SIG-M5 (cell line): ENCODE measurements at places on chromosomes 12 and 14.

- no peak for DNase-seq
These were observed 7.2 kb downstream of the MBIP start for GRCh38 chr14:36313206-36313605.

GRCh38 chr14:60111732-60112131 lies 20.0 kb downstream of the PCNX4 start:
- DNase-seq = no peak

- no peak for DNase-seq
These were observed 130.2 kb downstream of the GCH1 start for GRCh38 chr14:54772451-54772881.

DNA sequence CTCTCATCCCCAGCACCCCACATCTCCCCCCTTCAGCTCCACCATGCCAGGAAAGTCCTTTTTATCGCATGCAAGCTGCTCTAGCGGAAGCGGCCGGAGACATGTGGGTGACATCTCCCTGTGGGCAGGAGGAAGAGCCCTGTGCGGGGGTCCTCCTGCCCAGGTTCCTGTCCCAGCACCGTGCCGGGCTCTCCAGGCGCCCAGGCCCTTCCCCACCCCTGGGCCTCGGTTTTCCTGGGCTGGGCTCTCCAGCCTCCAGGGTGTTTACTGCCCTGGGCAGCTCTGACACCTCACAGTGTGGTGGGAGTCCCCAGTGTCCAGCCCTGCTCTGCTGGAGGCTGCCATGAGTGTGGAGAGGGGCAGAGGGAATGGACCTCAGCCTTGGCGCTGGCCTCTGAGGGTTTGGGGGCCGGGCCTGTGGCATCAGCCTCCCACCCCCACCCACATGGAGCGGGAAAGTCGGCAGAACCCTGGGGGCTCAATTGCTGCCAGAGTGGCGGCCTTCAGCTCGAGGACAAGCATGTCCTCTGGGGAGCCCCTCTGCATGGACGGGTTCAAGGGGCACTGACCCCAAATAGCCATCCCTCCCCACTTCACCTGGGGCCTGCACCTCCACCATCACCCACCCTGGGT lies 16.9 kb downstream of the ASPG start:
- no peak for DNase-seq

GRCh38 chr12:68264158-68264855 lies 10.9 kb upstream of the IL22 start:
- no peak for DNase-seq

GRCh38 chr12:69385038-69385437 lies 25.5 kb downstream of the YEATS4 start:
- no peak for DNase-seq

DNA sequence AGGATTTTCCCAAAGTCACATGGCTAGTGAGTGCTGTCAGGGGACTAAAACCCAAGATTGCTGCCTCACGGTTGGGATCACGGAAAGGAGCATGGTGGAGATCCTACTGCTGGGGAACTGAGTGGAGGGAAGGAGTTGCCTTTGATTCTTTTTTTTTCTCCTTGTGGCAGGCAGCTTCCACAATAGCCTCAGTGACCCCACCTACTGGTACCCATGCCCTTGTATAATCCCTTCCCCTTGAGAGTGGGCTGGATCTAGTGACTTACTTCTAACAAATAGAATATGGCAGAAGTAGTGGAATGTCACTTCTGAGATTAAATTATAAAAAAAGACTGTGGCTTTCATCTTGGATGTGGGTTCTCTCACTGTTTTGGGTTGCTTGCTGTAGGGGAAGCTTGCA lies 135.7 kb downstream of the DICER1 start:
- no peak for DNase-seq

GRCh38 chr14:40944521-40944920 lies 662.2 kb upstream of the LRFN5 start:
- no peak for DNase-seq

DNA sequence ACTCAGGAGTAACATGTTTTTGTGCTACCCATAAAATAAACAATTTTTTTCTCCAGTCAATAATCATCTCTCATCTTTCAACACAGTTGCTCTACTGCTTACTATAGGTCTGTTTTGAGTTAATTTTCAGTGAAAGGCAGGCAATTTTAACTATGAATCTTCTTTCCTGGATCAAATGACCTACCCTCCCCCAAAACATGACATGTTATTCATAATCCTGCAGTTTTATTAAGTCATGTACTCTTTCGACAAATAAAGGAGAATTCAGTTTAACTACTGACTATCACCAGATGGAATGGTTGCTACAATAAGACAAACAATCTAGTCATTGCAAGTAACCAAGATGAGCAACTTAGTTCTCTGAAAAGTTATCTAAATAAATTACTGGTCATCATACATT lies 106.0 kb upstream of the FAR2 start:
- DNase-seq = no peak

GRCh38 chr12:9032202-9032964 lies 43.0 kb downstream of the KLRG1 start:
- DNase-seq = no peak

DNA sequence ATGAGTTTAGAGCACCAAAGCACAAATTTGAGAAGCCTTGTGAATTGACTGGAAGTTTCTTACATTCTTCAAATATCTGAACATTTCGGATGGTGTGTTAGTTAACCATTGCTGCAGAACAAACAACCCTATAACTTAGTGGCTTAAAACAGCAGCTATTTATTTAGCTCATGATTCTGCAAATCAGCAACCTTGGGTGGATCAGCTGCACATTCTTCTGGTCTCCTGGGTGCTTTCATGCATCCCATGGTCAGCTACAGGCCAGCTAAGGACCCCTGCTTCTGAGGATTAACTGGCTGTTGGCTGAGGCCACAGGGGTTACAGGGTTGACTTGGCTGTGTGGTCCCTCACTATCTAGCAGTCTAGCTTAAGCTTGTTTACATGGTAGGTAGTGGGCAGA lies 114.0 kb upstream of the HIF1A start:
- DNase-seq = no peak

DNA sequence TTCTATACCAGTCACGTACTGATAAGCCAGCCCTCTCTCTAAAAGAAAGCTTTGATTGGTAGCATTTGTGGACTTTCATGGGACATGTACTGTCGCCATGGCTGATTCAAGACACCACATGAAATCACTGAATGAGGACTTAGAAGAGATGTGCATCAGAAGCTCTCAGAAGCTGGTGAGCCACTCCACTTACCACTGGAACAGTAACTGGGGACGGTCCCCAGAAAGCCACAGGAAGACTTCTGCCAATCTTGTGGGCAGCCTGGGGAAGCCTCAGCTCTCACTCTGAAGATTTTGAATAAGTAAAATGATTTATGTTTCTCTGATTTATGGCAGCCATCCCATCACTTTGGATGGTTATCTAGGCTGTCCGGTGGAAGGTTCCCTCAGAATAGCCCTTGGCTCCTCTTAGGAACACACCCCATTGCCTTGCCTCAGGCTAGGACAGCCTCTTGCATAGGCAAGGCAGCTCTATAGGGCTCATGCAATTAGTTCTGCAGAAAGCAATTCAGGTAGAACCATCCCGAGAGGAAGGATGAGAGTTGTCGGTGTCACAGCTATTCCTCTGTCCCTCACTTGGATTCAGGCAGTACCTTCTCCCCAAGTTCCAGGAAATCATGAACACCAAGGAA lies 9.8 kb downstream of the DHRS1 start:
- no peak for DNase-seq

GRCh38 chr14:75697386-75697785 lies 36.3 kb downstream of the TTLL5 start:
- DNase-seq = no peak

DNA sequence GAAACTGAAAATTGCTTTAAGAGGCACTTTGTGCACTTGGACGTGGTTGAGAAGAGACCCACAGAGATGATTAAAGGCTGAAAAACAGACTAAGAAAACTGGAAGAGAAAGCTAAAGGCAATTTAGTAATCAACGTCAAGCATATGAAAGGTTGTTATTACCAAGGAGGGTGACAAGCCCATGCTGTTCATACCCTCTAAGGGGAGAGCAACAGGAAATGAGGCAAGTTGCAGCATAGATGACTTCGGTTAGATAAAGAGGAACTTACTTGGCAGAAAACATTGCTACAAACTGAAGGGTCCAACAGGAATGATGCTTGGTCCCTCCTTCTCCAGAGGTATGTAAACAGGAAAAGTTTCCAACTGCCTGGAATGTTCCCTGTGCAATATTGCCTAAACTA lies 107.8 kb downstream of the DUSP6 start:
- DNase-seq = peak; percentile 74

- no peak for DNase-seq
These were observed 5.2 kb downstream of the SMIM41 start for GRCh38 chr12:52084491-52085231.

DNA sequence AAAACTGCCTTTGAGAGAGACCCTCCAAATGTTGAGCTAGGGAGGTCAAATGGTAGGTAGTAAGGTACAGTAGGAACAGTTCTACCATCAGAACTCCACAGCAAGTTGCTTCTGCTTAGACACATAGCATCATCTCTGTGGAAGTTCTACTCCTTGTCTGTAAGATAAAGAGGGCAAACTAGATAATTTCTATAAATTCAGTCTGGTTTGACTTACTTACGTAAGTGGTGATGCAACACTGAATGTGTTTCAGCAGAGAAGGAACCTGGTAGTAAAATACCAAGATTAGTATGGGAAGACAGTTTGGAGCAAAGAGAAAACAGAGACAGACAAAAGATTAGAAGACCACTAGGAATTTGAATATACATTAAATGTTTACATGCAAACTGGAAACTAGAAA lies 42.0 kb downstream of the KITLG start:
- DNase-seq = no peak

- DNase-seq = no peak
These were observed 43.6 kb upstream of the LHX5 start for GRCh38 chr12:113515082-113515856.

GRCh38 chr12:10406725-10407124 lies 2.8 kb downstream of the KLRC4 start:
- DNase-seq = peak; percentile 69

DNA sequence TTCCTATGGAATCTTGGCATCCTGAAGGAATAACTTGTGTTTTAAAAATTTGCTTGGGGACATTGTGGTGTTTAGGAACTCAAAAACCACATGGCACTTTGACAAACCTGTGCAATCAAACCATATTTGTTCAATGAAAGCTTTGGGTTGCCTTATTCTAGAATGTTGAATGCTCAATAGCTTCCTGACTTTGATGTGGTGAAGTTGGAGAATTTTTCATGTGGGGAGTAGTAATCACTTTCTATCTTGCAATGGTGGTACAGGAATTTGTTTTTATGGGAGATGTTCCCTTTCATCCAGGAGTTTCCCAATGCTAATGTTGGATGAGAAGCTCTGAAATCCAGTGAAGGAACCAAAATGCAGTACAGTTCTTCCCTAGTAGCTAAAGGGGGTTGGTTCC lies 42.2 kb upstream of the LDHB start:
- DNase-seq = no peak
